ENCODE measurements at places on chromosomes 3 and 15. TPM values are rescaled to one million over a fixed set of nuclear protein-coding genes. Genes with fewer than 3 reads are reported as not detected.

CSTA gene
- not detected for total RNA-seq

FOXB1 gene
- 5.9 TPM for total RNA-seq

CPB1 gene
- not detected for total RNA-seq

PLSCR2 gene
- not detected for total RNA-seq

GHSR gene
- not detected for total RNA-seq

CMTM8 gene
- total RNA-seq: 4.4 TPM

FSD2 gene
- total RNA-seq: not detected

PIGZ gene
- 1.9 TPM for total RNA-seq

GRCh38 chr3:31465999-31466398 lies 66.7 kb upstream of the STT3B start:
- H3K4me1 ChIP-seq: no peaks in the 10 kb centered on the region
- H3K27me3 ChIP-seq: no peaks in the 10 kb centered on the region
- no peaks in the 10 kb centered on the region for H3K36me3 ChIP-seq
- no peak for DNase-seq
- no peak overlapping the region for H3K4me3 ChIP-seq

- no peak overlapping the region for H3K4me3 ChIP-seq
- no peaks in the 10 kb centered on the region for H3K36me3 ChIP-seq
- peaks cover 17% of the 10 kb centered on the region for H3K4me1 ChIP-seq
These were observed 40.6 kb downstream of the ADIPOQ start for GRCh38 chr3:186882881-186883685.

- no peaks in the 10 kb centered on the region for H3K27me3 ChIP-seq
- H3K4me3 ChIP-seq: no peak overlapping the region
- no peak overlapping the region for H3K27ac ChIP-seq
- no peaks in the 10 kb centered on the region for H3K36me3 ChIP-seq
- no peaks in the 10 kb centered on the region for H3K4me1 ChIP-seq
These were observed 546.2 kb downstream of the GRM7 start for GRCh38 chr3:7407107-7407506.

- no peaks in the 10 kb centered on the region for H3K36me3 ChIP-seq
- H3K27me3 ChIP-seq: no peaks in the 10 kb centered on the region
- H3K4me1 ChIP-seq: peaks cover 23% of the 10 kb centered on the region
- no peak for DNase-seq
- H3K27ac ChIP-seq: no peak overlapping the region
- no peak overlapping the region for H3K4me3 ChIP-seq
These were observed 378.2 kb downstream of the MECOM start for GRCh38 chr3:169285057-169286033.

DNA sequence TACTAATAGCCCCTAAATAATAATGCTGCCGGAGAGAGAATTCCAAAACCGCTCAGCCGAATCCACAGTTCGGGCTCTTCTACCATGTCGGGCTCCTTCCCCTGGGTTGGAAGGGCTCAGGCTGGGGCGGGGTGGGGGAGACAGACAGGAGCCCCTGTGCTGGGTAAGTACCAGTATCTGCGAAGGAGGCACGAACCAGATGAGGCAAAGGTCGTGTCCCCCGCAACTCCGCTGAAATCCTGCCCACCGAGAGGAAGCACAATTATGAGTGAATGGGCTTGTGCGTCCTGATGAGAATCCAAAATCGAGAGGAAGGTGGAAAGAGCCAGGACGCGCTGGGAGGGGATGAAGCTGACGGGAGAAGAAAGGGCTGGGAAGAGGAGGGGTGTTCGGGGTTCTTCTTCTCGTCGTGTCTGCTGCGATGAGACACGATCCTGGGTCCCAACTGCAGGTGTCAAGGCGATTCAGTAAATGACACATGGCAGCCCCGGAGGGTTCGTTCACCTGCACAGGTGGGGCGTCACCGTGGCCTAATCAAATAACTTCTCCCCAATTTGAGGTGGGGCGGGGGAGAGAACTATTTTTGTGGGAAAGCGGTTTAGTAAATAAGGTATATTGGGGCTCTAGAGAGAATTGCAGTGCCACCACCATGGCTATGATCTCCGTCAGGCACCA lies 707 bp upstream of the FAM81A start:
- peak overlapping the region; percentile 91 for H3K4me3 ChIP-seq
- no peak for DNase-seq
- peaks cover 66% of the 10 kb centered on the region for H3K27me3 ChIP-seq
- H3K4me1 ChIP-seq: peaks cover 19% of the 10 kb centered on the region
- H3K36me3 ChIP-seq: no peaks in the 10 kb centered on the region

- DNase-seq: no peak
- peaks cover 15% of the 10 kb centered on the region for H3K4me1 ChIP-seq
- peaks cover 13% of the 10 kb centered on the region for H3K36me3 ChIP-seq
- H3K27me3 ChIP-seq: no peaks in the 10 kb centered on the region
- no peak overlapping the region for H3K4me3 ChIP-seq
These were observed 71.5 kb downstream of the TJP1 start for GRCh38 chr15:29750754-29751153.

DNA sequence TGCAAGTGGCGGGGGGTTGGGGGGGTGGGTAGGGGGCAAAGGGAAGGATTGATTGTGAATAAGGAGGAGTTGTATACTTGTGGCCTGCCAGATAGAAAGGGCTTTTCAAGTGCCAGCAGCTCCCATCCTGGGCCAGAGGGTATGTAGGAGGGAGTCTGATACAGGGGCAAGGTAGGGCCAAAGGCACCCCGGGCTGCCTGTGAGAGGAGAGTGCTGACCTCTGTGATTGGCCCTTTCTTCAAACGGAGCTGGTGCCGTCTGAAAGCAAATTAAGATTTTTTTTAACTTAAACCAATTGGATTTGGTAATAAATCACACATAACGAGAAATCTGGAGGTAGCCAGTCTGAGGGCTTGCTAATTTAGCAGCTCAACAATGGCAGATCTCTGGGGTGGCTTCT lies 229.9 kb downstream of the THSD4 start:
- H3K27ac ChIP-seq: no peak overlapping the region
- H3K36me3 ChIP-seq: no peaks in the 10 kb centered on the region
- no peaks in the 10 kb centered on the region for H3K27me3 ChIP-seq

DNA sequence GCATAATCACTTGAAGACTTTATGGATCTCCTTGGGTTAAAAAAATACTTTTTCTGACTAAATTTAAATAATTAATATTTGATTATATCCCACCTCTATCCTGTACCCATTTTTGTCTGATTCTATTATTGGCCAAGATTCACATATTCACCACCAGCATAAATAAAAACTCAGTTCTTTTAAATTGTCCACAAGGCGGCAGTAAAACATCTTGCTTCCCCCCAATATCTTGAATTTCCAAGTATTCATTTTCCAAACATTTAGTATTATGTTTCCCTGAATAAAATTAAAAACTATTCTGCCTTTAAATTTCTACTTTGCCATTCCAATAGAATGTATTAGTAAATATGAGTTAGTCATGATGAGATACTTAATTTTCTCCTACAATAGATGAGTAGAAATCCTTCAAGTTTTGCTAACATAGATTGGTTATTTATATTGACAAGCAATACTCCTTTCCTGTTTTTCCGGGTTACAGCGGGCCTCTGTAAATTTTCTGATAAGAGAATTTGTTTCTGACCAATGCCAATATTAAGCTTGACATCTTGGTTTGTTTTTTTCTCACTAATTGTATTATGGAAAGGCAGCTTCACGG lies 218.7 kb upstream of the MDFIC2 start:
- no peak for DNase-seq
- peaks cover 13% of the 10 kb centered on the region for H3K4me1 ChIP-seq
- H3K27ac ChIP-seq: no peak overlapping the region
- H3K27me3 ChIP-seq: peaks cover 1% of the 10 kb centered on the region
- no peak overlapping the region for H3K4me3 ChIP-seq

GRCh38 chr15:38453971-38454695 lies at the start of gene FAM98B:
TSS of gene FAM98B (plus strand) at chr15:38454127. CDS start at chr15:38454162, 35 bp downstream.
- H3K36me3 ChIP-seq: peaks cover under 1% of the 10 kb centered on the region
- peak within 1 kb of the TSS; percentile 99 for H3K27ac ChIP-seq
- H3K4me1 ChIP-seq: peaks cover 21% of the 10 kb centered on the region
- DNase-seq: peak; percentile 95
- H3K4me3 ChIP-seq: peak within 1 kb of the TSS; percentile 100
- H3K27me3 ChIP-seq: peaks cover 29% of the 10 kb centered on the region

DNA sequence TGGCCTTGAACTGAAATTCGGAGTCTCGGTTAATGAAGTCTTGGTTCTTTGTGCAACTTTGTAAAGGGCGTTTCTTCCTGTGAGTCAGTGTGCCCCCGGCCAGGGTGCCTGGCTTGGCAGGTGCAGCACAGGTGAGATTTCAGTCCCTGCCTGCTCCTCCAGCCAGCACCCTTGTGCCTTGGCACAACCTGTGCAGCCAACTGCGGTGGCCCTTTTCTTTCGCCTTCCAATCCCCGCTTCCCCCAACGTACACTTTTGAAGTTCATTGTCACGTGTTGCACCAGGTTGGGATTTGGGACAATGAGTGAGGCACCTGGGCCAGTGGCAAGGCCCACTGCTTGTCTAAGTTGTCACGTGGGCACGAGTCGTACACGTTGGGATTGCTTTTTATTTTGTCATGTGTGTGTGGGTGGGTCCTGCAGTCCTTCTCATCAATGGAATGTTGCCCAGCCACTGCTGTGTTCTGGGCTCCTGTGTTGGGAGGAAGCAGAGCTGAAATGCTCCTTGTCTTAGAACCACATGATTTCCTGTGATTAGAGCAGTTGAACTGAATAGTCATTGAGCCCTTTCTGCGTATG lies 242.9 kb upstream of the BHLHE40 start:
- peaks cover 22% of the 10 kb centered on the region for H3K4me1 ChIP-seq
- H3K27me3 ChIP-seq: peaks cover 10% of the 10 kb centered on the region
- H3K27ac ChIP-seq: no peak overlapping the region
- no peak overlapping the region for H3K4me3 ChIP-seq
- no peaks in the 10 kb centered on the region for H3K36me3 ChIP-seq

- no peak for DNase-seq
- no peaks in the 10 kb centered on the region for H3K4me1 ChIP-seq
- no peaks in the 10 kb centered on the region for H3K36me3 ChIP-seq
- no peak overlapping the region for H3K27ac ChIP-seq
These were observed 71.3 kb downstream of the RAB11A start for GRCh38 chr15:65940618-65940909.

DNA sequence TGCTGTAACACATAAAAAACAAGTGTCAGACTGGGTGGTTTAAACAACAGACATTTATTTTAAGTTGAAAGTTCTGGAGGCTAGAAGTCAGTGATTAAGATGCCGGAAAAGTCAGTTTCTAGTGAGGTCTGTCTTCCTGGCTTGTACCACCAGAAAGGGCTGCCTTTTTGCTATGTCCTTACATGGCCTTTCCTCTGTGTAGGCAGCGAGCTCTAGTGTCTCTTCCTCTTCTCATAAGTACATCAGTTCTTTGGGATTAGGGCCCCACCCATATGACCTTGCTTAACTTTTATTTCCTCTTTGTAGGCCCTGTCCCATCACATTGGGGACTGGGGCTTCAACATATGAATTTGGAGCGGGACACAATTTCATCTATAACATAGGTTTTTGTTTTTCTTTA lies 128.0 kb downstream of the BBX start:
- H3K4me1 ChIP-seq: no peaks in the 10 kb centered on the region
- H3K4me3 ChIP-seq: no peak overlapping the region
- no peak for DNase-seq
- H3K27ac ChIP-seq: no peak overlapping the region
- H3K27me3 ChIP-seq: no peaks in the 10 kb centered on the region

GRCh38 chr3:16304061-16305010 lies 39.3 kb downstream of the OXNAD1 start:
- no peak for DNase-seq
- peaks cover 16% of the 10 kb centered on the region for H3K4me1 ChIP-seq
- H3K36me3 ChIP-seq: peaks cover 23% of the 10 kb centered on the region
- no peaks in the 10 kb centered on the region for H3K27me3 ChIP-seq

GRCh38 chr3:186287711-186288110 lies 74.3 kb downstream of the DGKG start:
- no peak for DNase-seq
- H3K36me3 ChIP-seq: no peaks in the 10 kb centered on the region
- H3K27me3 ChIP-seq: no peaks in the 10 kb centered on the region
- no peak overlapping the region for H3K4me3 ChIP-seq

GRCh38 chr15:55774113-55774970 lies 31.4 kb upstream of the PRTG start:
- DNase-seq: peak; percentile 71
- peaks cover 50% of the 10 kb centered on the region for H3K4me1 ChIP-seq
- no peak overlapping the region for H3K27ac ChIP-seq
- H3K27me3 ChIP-seq: no peaks in the 10 kb centered on the region
- no peak overlapping the region for H3K4me3 ChIP-seq

- no peaks in the 10 kb centered on the region for H3K36me3 ChIP-seq
- no peak overlapping the region for H3K27ac ChIP-seq
- peaks cover 22% of the 10 kb centered on the region for H3K4me1 ChIP-seq
These were observed 117.5 kb downstream of the PDCD6IP start for GRCh38 chr3:33915796-33916546.

DNA sequence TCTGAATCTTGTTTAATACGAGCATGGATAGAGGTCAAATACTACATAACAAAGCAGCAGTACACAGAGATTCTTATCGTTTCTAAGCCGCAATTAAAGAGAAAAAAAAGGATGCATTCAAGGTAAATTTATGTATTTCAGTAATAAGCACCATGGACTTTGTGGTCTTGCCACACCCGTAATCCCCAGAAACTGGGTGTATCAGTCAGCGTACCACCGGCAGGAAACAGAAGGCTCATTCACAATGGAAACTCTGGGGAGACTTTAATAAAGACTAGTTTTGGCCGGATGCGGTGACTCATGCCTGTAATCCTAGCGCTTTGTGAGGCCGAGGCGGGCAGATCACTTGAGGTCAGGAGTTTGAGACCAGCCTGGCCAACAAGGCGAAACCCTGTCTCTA lies 81.9 kb upstream of the ZNF280D start:
- no peaks in the 10 kb centered on the region for H3K27me3 ChIP-seq
- H3K4me3 ChIP-seq: no peak overlapping the region
- H3K36me3 ChIP-seq: peaks cover 5% of the 10 kb centered on the region
- H3K27ac ChIP-seq: no peak overlapping the region
- H3K4me1 ChIP-seq: peaks cover 8% of the 10 kb centered on the region

DNA sequence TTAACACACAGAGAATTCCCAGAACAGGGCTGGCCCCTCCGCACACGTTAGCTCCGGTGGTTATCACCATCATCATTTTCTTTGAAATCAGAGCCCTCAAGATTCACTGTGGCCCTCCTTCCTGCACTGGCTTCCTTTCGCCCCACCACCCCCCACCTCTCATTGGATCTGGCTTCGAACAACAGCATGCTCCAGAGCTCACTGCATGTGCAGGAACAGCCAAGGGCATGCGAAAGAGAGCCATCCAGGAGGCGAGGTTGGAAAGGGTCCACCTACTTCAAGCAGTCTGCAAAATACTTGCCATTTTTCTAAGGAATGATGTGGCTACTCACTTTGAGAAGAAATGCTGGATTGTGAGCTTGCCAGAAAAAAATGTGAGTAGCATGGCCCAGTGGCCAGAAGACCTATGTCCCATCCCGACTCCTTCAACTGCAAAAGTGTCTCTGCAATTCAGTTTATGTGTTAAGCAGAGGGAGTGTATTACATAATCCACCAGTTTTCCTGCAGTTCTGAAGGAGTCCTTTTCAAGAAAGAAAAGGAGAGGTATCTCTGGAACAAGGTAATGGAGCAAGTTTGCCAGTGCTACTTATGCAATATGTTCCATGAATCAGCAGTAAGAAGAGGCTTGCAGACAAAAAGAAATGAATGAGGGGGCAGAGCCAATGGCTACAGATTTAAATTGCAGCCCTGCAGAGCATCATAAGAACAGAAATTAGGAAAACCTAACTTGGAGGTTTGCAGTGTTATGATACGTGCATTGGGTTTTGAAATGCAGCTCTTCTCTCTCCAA lies 92.8 kb downstream of the OCA2 start:
- H3K4me1 ChIP-seq: no peaks in the 10 kb centered on the region
- no peaks in the 10 kb centered on the region for H3K27me3 ChIP-seq
- no peak overlapping the region for H3K4me3 ChIP-seq
- no peak for DNase-seq
- peaks cover 3% of the 10 kb centered on the region for H3K36me3 ChIP-seq
- H3K27ac ChIP-seq: no peak overlapping the region

GRCh38 chr3:139292711-139293664 lies 50.8 kb upstream of the MRPS22 start:
- H3K27me3 ChIP-seq: no peaks in the 10 kb centered on the region
- H3K4me1 ChIP-seq: peaks cover 9% of the 10 kb centered on the region
- no peak overlapping the region for H3K4me3 ChIP-seq
- no peaks in the 10 kb centered on the region for H3K36me3 ChIP-seq
- no peak for DNase-seq
- H3K27ac ChIP-seq: no peak overlapping the region
